IMR-90 (cell line): ENCODE measurements at places on chromosomes 7 and 10. TPM values are rescaled to one million over a fixed set of nuclear protein-coding genes. Genes with fewer than 3 reads are reported as not detected.

Gene TASOR2
- total RNA-seq = 53.6 and 64.7 TPM in 2 replicates

- H3K4me3 ChIP-seq = no peak overlapping the region
- no peak for DNase-seq
- no peaks in the 10 kb centered on the region for H3K36me3 ChIP-seq
- no peaks in the 10 kb centered on the region for H3K27me3 ChIP-seq
- H3K27ac ChIP-seq = no peak overlapping the region
These were observed 110.2 kb upstream of the DPP6 start for GRCh38 chr7:153942036-153942435.

GRCh38 chr10:123743441-123744223 is 77.5 kb downstream of the GPR26 start:
- no peak overlapping the region for H3K27ac ChIP-seq
- no peaks in the 10 kb centered on the region for H3K4me1 ChIP-seq
- no peak overlapping the region for H3K4me3 ChIP-seq
- H3K36me3 ChIP-seq = no peaks in the 10 kb centered on the region

DNA sequence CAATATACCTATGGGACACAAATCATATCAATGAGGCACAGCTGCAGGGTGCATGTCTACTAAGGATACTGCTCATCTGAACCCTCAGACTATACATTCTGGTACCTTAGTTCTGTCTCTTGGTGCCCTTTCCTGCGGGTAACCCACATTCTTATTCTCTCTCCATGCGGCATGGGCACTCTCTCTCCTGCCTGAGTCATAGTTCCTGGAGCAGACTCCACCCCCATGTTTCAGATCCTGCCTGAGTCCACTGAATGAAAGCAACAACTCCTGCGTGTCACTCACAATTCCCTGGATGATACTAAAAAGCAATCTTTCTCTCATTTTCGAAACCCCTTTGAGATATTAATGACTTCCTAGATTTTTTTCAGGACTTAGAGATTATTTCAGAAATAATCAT is 653.1 kb upstream of the C7orf33 start:
- H3K27ac ChIP-seq = no peak overlapping the region
- H3K4me3 ChIP-seq = no peak overlapping the region
- no peak for DNase-seq
- H3K4me1 ChIP-seq = no peaks in the 10 kb centered on the region

GRCh38 chr7:99194301-99194700 is 13.6 kb downstream of the KPNA7 start:
- no peak for DNase-seq
- H3K4me3 ChIP-seq = no peak overlapping the region
- H3K27ac ChIP-seq = no peak overlapping the region
- peaks cover 2% of the 10 kb centered on the region for H3K4me1 ChIP-seq

Gene CAMK2B
- total RNA-seq = 0.18 and 0.28 TPM in 2 replicates

- no peaks in the 10 kb centered on the region for H3K27me3 ChIP-seq
- H3K36me3 ChIP-seq = peaks cover 1% of the 10 kb centered on the region; the same call in 1 of the 2 replicates
- peaks cover 8% of the 10 kb centered on the region for H3K4me1 ChIP-seq
- no peak overlapping the region for H3K27ac ChIP-seq
- no peak overlapping the region for H3K4me3 ChIP-seq
These were observed 73.6 kb upstream of the RPA3 start for GRCh38 chr7:7792056-7792455.

Gene C10orf105
- under 0.01 TPM in 1 of 2 replicates, not detected in the other for total RNA-seq

GRCh38 chr7:110960811-110961210 is 130.1 kb upstream of the LRRN3 start:
- H3K4me1 ChIP-seq = peaks cover 2% of the 10 kb centered on the region; the same call in 1 of the 2 replicates
- H3K36me3 ChIP-seq = no peaks in the 10 kb centered on the region
- DNase-seq = peak; percentile 10
- no peak overlapping the region for H3K4me3 ChIP-seq

DNA sequence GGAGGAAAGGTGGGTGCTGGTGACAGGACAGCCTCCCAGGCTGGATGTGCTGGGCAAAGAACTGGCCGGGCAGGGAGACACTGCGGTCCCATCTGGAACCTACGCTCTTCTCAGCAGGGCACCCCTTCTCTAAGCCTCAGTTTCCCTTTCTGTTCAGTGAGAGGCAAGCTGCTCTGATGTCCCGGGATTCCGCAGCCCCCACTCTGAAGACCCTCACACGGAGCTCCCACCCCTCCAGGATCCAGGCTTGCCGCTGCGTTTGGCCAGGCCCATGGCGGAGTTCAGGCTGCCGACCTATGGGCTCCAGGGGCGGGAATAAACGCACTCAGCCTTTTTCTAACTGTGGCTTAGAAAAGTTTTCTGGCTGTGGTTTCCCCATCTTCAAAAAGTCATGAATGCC is 10.2 kb upstream of the INTS1 start:
- H3K4me3 ChIP-seq = no peak overlapping the region
- no peak for DNase-seq
- H3K36me3 ChIP-seq = no peaks in the 10 kb centered on the region
- H3K4me1 ChIP-seq = peaks cover 7% of the 10 kb centered on the region

GRCh38 chr7:77548206-77548605 is 11.1 kb downstream of the PTPN12 start:
- H3K27ac ChIP-seq = no peak overlapping the region
- no peak for DNase-seq
- H3K4me1 ChIP-seq = peaks cover 9% of the 10 kb centered on the region; the same call in 1 of the 2 replicates

Gene ACSM6
- not detected in 2 replicates for total RNA-seq

Gene RBM28
- total RNA-seq = 12.4 and 18.6 TPM in 2 replicates

DNA sequence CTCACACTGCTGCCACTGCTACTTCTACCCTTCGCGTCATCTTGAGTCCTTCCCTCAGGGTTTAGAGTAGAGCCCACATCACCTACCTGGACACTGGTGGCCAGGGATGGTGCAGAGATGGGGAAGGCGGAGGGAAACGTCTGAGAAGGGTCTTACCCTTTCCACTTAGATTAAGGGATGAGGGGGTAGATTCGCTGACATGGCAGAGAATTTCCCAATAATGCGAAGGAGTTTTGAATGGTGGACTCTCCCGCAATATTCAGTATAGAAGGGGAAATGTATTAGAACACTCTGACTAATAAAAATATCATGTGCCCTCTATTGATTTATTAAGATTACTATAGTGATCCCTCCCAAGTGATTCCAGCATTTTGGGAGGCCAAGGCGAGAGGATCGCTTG is 209.5 kb upstream of the KIAA1217 start:
- no peak overlapping the region for H3K4me3 ChIP-seq
- no peaks in the 10 kb centered on the region for H3K4me1 ChIP-seq
- no peaks in the 10 kb centered on the region for H3K36me3 ChIP-seq
- H3K27ac ChIP-seq = no peak overlapping the region
- no peak for DNase-seq
- H3K27me3 ChIP-seq = no peaks in the 10 kb centered on the region

GRCh38 chr10:71347587-71348395 is 28.7 kb downstream of the SLC29A3 start:
- H3K4me1 ChIP-seq = peaks cover 4% of the 10 kb centered on the region; the same call in 1 of the 2 replicates
- no peaks in the 10 kb centered on the region for H3K36me3 ChIP-seq
- peaks cover 19% of the 10 kb centered on the region; the same call in 1 of the 2 replicates for H3K27me3 ChIP-seq
- H3K4me3 ChIP-seq = no peak overlapping the region

- H3K36me3 ChIP-seq = no peaks in the 10 kb centered on the region
- H3K4me1 ChIP-seq = no peaks in the 10 kb centered on the region; the same call in 1 of the 2 replicates
- H3K4me3 ChIP-seq = no peak overlapping the region
- H3K27me3 ChIP-seq = no peaks in the 10 kb centered on the region
These were observed 136.9 kb upstream of the CDK6 start for GRCh38 chr7:92973293-92973731.

- peak overlapping the region; percentile 9; the same call in 1 of the 2 replicates for H3K27ac ChIP-seq
- peaks cover 38% of the 10 kb centered on the region for H3K4me1 ChIP-seq
- peak; percentile 42 for DNase-seq
- H3K36me3 ChIP-seq = peaks cover 78% of the 10 kb centered on the region
These were observed 146.7 kb upstream of the KLF14 start for GRCh38 chr7:130880668-130881067.

Gene NEUROD6
- not detected in 2 replicates for total RNA-seq

DNA sequence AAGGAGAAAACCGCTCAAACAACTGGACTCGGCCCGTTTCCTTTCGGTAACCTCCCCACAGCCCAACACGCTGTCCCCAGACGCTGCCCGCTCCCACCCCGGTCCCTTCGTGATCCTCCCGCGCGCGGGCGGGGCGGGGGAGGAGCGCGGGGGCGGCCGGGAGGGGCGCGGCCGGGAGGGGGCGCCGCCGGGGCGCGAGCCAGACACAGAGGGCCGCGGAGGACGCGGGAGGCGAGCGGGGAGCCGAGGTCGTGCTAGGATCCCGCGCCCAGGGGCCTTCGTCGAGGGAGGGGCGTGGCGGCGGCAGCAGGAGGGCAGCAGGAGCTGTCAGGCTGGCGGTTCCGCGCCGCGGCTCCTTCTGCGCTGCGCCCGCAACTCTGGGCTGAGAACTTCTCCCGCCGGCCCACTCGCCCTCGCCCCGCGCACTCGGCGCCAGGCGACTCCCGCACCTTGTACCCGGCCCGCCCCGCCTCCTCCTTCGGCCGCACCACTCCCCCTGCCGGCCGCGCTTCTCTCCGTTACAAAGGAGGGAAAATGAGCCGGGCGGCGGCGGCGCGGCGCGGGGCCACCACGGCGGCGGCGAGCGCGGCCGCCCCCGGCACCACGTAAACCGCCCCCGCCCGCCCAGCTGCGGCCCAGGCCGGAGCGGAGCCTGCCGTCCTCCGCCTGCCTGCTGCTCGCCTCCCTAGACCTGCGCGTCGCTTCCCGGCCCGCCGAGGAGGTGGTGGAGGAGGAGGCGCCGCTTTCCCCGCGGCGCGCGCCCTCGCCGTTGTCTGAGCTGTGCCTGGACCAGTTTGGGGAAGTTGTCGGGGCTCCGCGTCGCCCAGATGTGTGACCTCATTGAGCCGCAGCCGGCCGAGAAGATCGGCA is at the start of gene CDK14:
Gene CDK14 (plus strand): TSS at position 521 of the 870 bp plus-strand sequence. CDS start 307 bp downstream, at position 828.
- H3K36me3 ChIP-seq = no peaks in the 10 kb centered on the region
- peaks cover 2% of the 10 kb centered on the region; the same call in 1 of the 2 replicates for H3K4me1 ChIP-seq
- peak; percentile 53 for DNase-seq
- peak within 1 kb of the TSS; percentile 97 for H3K4me3 ChIP-seq
- H3K27ac ChIP-seq = peak within 1 kb of the TSS; percentile 88
- H3K27me3 ChIP-seq = no peaks in the 10 kb centered on the region

DNA sequence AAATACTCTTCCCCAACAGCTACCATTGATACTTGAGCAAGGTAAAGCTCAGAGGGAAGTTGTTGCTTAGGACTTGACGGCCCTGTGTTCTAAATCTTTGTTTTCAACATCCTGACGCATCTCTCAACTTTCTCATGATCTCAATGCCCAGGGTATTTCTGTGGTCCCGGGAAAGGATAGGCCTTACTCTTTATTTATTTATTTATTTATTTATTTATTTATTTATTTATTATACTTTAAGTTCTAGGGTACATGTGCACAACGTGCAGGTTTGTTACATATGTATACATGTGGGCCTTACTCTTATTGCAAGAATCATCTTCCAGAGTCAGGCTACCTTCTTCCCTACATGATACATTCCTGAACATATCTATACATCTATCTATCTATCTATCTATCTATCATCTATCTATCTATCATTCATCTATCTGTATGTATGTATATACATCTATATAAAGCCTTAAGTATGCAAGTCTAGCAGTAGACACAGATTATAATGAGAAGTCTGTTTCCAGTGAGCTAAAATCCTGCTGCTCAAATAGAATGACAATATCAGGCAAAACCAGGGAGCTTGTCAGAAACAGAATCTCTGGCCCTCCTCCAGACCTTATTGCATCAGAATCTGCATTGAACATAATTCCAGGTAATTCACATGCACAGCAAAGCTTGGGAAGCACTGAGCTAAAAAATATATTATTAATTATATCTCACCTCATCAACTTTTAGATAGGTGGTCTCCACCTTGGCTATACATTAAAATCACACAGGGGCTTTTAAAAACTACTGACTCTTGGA is 12.2 kb upstream of the CPA5 start:
- H3K27ac ChIP-seq = no peak overlapping the region
- DNase-seq = no peak
- H3K4me1 ChIP-seq = no peaks in the 10 kb centered on the region
- no peaks in the 10 kb centered on the region for H3K36me3 ChIP-seq

- H3K4me1 ChIP-seq = no peaks in the 10 kb centered on the region
- no peaks in the 10 kb centered on the region for H3K27me3 ChIP-seq
- no peak for DNase-seq
- H3K4me3 ChIP-seq = no peak overlapping the region
- no peak overlapping the region for H3K27ac ChIP-seq
These were observed 601.4 kb downstream of the DNAJB6 start for GRCh38 chr7:157938211-157938610.

Gene ABCA13
- total RNA-seq = under 0.01 TPM in 2 replicates

DNA sequence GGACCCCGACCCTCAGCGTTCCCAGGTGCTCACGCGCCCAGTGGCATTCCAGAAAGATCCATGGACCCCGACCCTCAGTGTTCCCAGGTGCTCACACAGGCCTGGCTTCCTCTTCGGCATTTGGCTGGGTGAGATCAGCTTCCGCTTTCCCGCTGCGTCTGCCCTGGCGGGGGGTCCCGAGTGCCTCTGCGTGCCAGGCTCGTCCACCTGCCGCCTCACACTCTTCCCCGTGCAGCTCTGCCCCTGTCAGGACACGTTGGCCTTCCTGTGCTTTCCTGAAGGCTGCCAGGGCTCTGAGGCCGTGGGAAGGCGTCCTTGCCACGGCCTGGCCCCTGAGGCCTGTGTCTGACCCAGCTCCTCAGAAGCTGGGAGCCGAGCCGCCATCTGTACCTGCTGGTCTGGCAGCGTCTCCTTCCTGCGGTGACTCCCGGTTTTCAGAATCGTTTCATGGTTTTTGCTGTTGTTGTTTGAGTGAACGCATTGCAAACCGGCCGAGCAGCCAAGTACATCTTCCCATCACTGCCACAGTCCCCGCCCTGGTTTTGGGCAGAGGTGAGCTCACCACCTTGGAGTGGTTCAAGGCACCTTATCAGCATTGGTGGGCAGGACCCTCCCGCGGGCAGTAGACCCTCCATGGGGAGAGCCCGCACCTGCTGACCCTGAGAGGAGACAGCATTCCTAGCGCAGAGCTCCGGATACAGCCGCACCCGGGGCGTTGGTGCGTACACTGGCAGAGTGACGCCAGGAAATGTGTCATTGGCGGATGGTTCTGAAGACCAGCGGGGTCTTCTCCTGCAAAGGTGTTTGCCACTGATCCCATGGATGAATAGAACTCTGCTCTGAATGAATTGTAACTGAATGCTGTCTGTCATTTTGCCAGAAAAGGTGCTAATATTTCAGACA is 17.4 kb downstream of the NKX6-2 start:
- no peak overlapping the region for H3K4me3 ChIP-seq
- H3K36me3 ChIP-seq = peaks cover 8% of the 10 kb centered on the region
- no peaks in the 10 kb centered on the region for H3K27me3 ChIP-seq
- H3K27ac ChIP-seq = no peak overlapping the region
- DNase-seq = no peak
